ENCODE measurements at places on chromosomes 1 and 21. TPM values are rescaled to one million over a fixed set of nuclear protein-coding genes. Genes with fewer than 3 reads are reported as not detected.

DNA sequence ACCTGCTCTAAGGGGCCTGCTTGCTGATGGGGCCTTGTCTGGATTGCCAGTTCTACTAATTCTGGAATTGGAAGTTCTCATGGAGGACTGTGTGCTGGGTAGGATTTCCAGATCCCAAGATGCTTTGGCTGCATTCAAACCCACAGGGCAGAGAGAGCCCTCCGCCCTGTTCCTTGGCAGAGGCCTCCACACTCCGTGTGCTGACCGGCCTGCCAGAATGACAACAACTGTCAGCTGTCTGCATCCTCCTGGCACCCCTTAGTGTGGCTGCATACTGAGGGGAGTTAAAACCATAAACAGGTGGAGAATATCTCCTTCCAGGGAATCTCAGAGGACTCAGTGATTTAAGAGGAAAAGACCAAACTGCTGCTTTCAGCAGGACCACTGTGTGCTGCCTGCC lies 60.7 kb downstream of the ADARB1 start:
- ATAC-seq: no peak

The CCT8 gene
- 105 TPM for total RNA-seq

- no peak for ATAC-seq
Observed at GRCh38 chr21:14527696-14528652, 18.1 kb downstream of the SAMSN1 start.

GRCh38 chr21:44758781-44759627 lies 42.6 kb downstream of the UBE2G2 start:
- ATAC-seq: no peak

- no peak for ATAC-seq
Observed at GRCh38 chr1:224427346-224427745, 7.3 kb downstream of the WDR26 start.

GRCh38 chr1:54834007-54834541 lies 33.0 kb upstream of the TTC22 start:
- no peak for ATAC-seq

The S100A12 gene
- 65.2 TPM for total RNA-seq

The OPTC gene
- not detected for total RNA-seq

The KCNJ10 gene
- total RNA-seq: not detected

The GPR37L1 gene
- 0.12 TPM for total RNA-seq

The OVAAL gene
- not detected for total RNA-seq

The CYP2J2 gene
- total RNA-seq: 8.8 TPM

GRCh38 chr1:23424293-23425192 lies at the start of gene TCEA3:
Gene TCEA3, minus strand, starts transcription at chr1:23424748. Its CDS starts 115 bp downstream, at chr1:23424633.
- peak; percentile 56 for ATAC-seq

DNA sequence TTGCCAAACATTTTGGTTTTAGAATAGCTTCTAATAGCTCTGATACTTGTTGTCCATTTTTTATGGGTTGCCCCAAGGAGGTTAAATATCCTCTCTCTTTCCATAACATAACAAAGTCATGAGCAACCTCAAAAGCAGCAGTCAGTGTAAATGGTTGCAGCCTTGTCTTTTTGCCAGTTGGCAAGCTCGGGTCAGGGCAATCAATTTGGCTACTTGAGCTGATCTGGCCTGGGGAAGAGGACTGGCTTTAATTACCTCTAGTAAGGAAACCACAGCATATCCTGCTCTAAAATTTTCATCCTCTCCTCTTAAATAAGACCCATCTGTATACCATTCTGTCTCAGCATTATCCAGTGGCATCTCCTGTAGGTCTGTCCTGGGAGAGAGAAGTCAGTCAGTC lies 21.2 kb upstream of the FMO4 start:
- no peak for ATAC-seq

The SLC44A3 gene
- 10.1 TPM for total RNA-seq

DNA sequence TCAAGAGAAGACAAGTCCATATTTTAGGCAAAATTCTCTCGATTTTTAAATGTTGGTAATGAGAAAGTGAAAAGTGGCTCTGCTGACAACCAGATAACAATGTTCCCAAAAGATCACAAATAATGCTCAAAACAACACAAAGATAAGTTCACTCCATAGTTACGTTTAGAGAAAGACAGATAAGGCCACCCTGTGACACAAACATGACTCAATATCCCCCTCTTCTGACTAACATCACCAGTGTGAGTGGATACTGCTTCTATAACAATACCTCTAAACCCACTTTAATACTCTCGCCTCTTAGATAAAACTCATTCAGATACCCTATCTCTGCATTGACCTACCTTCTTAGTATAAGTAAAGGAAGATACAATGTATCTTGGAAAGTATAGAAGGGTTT lies 51.2 kb upstream of the RGS7 start:
- no peak for ATAC-seq

- ATAC-seq: no peak
Observed at GRCh38 chr21:28904961-28905435, 87.7 kb downstream of the LTN1 start.

The PDC gene
- total RNA-seq: not detected

DNA sequence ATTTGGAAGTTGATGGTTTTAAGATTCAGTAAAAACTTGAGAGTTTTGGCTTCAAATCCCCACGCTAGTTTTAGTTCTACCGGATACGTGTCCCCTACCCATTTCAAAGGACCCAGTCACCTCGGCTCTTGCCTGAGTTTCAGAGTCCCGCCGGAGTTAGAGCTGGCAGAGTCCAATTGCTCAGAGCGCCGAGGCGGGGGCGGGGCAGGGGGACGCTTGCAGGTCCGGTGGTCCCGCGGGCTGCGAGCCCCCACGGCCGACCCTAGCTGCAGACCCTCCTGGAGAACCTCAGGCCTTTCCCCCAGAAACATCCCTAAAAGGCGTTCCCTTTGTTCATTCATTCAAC lies 765 bp upstream of the VPS45 start:
- peak; percentile 35 for ATAC-seq

The PDZK1 gene
- total RNA-seq: not detected

All from esophagus mucosa (tissue), 1 donor.